NCI-H526 (cell line): ENCODE measurements at places on chromosomes 12 and 14.

DNA sequence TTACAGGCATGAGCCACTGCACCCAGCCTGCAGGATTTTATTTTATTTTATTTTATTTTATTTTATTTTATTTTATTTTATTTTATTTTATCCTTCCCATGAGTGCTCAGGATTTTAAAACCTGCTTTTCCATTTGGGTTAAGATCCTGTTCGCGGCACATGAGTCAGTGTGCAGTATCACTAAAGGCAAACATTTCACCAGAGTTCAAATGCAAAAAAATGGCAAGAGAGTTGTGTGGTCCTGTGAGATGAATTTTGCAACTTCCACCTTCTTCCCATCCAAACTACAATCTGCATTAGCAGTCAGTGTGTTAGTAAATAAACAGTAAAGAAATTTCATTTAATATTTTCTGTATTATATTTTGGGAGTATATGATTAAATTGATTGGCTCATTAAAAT lies 29.0 kb downstream of the MOAP1 start:
- no peak for DNase-seq

- DNase-seq: no peak
Observed at GRCh38 chr14:90495357-90496276, 98.8 kb downstream of the CALM1 start.

- peak; percentile 38 for DNase-seq
Observed at GRCh38 chr12:108193917-108194316, 64.8 kb downstream of the WSCD2 start.

GRCh38 chr14:104157016-104157928 lies 18.9 kb downstream of the KIF26A start:
- DNase-seq: no peak

DNA sequence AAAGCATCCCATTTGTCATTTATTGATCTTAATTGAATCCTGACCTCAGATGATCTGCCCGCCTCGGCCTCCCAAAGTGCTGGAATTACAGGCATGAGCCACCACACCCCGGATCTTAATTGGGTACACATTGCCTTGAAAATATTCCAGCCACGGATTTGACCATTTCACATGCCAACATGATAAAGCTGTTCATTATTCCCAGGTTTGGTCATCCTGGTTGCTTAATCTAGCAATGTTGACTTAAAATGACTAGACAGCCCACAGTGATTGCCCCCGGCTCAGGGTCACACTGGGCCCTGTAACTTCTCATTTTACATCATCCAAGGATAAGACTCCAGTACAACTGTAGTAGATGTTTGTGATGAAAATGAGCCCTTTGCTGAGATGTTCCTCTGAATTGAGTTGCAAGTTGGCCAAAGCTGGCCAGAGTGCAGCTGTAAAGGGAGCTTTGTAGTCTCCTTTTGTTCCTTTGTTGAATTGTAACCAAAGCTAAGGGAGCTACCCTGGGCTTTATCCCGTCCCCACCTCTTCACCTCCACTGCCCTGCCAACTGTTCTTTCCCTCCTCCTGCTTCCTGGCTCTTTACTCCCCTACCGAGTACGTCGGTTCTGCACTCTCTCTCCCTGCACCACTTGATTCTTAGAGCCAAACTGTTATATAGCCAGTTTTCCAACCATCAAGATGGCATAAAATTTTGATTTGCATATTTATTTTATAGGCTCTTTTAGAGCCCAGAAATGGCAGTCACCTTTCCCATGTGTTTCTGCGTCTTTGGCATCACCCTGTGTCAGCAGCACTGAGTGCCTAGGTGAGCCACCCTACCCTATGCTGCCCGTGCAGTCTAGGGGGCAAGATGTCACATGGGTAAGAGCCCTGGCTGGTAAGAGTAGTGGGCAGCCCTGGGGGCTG lies 141.3 kb upstream of the HIF1A start:
- no peak for DNase-seq

DNA sequence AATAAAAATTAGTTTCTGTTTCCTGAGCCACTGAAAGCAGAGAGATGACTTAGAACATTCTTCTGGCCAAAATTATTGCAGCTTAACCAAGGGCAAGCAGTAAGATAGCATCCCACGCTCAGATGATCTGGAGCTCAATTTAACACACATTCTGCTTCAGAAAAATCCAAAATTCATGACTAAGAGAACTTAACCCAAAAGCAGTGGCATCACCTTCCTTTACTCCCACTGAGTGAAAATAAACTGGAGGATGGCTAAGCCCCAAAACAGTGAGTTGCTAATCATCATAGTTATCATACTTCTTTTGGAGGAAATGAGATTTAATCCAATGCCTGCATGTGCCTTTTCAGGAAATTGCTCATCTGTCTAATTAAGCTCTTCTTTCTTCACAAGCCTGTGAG lies 195.4 kb downstream of the DUSP6 start:
- DNase-seq: no peak

DNA sequence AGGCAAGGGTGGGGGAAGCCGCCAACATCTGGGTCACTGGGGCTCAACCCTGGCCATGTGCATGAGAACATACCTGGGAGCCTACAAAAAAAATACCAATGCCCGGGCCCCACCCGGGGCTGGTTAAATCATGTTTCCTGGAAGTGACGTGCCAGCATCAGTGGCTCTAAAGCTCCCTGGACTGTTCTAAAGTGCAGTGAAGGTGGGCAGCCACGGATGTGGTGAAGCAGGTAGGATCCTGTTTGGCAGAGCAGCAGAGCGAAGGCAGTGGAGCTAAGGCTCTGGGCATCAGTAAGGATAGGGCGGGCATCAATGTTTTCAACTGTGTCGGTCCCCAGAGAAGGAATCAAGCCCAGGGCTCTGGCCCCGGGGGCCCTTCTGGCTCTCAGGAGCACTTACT lies 525 bp upstream of the GPR68 start:
- no peak for DNase-seq

- no peak for DNase-seq
Observed at GRCh38 chr14:22491683-22492621, 97.1 kb downstream of the DAD1 start.

DNA sequence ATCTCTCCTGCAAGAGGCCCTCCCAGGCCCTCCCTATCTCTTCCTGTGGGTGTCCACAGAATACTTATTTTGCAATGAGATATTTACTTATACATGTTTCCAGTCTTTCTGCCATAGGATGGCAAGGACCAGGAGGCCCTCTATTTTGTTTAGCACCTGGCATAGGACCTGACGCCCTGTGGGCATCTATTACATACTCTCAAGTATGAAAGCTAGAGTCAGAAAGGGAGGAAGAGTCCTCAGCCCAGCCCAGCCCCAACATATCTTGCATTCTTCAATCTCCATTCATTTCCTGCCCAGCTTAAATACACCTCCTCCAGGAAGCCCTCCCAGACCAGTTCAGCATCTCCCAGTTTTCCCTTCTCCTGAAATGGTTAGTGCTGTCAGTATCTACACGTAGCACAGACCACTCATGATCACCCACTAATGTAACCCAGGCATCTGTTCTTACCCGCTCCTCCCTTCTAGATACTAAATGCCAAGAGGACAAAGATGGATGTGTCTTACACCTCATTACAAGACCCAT lies 7.4 kb downstream of the FOXN4 start:
- no peak for DNase-seq

DNA sequence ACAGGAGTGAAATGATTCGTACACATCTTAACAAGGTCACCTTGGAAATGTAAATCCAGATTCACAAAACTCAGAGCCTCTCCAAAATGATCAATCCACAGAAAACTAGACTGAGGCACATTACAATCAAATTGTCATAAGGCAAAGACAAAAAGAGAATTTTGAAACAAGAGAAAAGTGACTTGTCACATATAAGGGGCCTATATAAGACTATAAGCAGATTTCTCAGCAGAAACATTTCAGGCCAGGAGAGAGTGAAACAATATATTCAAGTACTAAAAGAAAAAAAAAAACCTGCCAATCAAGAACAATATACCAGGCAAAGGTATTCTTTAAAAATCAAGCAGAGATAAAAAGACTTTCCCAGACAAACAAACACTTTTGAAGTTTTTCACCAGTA lies 429.1 kb downstream of the BCAT1 start:
- DNase-seq: no peak

- DNase-seq: no peak
Observed at GRCh38 chr12:76920172-76921099, 41.6 kb upstream of the CSRP2 start.

DNA sequence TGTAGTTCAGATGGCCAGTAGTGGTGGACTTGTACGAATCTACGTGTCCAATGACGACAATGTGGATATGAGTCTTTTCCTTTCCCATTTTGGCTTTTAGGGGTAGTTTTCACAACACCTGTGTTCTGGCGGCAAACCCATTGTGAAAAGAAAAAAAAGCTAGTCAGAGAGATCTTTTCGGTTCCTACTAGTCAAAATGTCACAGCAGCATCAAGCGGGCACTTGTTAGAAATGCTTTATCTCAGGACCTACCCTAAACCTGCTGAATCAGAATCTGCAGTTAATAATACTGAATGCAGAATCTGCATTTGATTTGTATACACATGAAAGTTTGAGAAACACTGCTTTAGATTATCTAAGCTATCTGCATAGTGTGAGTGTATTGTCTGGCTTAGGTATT lies 18.3 kb downstream of the AEBP2 start:
- no peak for DNase-seq

GRCh38 chr12:128420163-128420562 lies 153.2 kb downstream of the TMEM132C start:
- no peak for DNase-seq

GRCh38 chr12:53005215-53005985 lies 856 bp upstream of the EIF4B start:
- DNase-seq: no peak

DNA sequence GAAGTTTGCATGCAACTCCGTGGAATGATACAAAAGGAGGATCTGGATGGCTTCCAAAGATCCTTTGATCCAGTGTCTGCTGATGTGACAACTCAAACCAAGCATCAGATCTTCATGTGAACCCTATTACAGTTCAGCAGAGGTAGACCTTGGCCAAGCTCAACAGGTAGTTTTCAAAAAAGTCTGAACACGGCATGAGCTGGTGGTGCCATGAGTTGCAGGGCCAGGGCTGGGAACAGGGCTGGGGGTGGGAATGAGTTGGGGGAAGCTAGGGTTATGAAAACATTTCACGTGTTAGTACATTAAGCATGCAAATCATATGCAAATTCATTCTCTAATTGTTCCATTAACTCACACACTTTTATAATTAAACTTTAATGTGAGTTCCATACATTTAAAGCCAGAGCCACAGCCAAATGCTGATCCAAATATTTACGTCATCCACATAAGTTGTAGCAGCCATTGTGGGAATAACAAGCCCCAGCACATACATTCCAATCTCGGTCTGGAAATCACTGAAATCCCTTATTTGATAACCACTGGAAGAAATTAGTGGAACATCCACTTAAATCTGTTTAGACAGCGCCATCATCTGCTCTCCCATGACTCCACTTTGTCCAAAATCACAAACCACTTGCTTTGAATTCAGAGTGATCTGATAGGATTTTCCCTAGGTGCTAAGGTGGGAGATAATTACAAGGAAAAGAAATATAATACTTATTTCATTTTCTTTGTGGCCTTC lies 158.5 kb downstream of the APAF1 start:
- no peak for DNase-seq

DNA sequence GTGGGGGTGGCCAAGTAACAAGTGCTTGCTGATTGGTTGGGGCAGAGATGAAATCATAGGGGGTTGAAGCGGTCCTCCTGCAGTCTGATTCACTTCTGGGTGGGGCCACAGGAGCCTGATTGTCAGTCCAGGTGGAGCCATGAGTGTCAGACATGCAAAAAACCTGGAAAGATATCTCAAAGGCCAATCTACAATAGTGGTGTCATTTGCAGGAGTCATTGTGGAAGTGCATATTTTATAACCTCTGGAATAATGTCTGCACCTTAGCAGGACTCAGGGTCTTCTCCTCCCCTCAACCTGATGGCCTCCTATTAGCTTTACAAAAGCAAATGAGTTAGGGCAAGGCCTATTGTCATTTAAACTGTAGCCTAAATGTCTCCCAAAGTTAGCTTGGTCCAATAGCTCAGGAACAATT lies 241.4 kb downstream of the NUAK1 start:
- DNase-seq: no peak

GRCh38 chr12:46499226-46499625 lies 126.7 kb upstream of the SLC38A2 start:
- no peak for DNase-seq

GRCh38 chr14:34580381-34580780 lies 40.9 kb upstream of the EAPP start:
- no peak for DNase-seq

- no peak for DNase-seq
Observed at GRCh38 chr14:36503771-36504741, 16.0 kb downstream of the NKX2-1 start.

- DNase-seq: peak; percentile 84
Observed at GRCh38 chr14:70317969-70318634, 41.4 kb downstream of the COX16 start.

- no peak for DNase-seq
Observed at GRCh38 chr12:47886510-47887240, 18.1 kb downstream of the VDR start.

DNA sequence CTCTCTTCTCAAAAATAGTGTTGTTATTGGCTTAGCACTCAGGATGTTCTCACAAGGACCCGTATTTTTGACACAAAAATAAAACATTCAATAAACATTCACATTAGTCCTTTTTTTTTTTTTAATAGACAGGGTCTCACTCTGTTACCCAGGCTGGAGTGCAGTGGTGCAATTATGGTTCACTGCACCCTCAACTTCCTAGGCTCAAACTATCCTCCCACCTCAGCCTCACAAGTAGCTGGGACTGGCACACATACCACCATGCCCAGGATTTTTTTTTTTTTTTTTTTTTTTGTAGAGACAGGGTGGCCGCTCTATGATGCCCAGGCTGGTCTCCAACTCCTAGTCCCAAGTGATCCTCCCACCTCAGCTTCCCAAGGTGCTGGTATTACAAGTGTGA lies 27.0 kb downstream of the PPP1R13B start:
- DNase-seq: no peak

GRCh38 chr12:90290980-90291975 lies 582.6 kb upstream of the ATP2B1 start:
- no peak for DNase-seq

- DNase-seq: no peak
Observed at GRCh38 chr12:120835657-120836056, 68.5 kb downstream of the SPPL3 start.

DNA sequence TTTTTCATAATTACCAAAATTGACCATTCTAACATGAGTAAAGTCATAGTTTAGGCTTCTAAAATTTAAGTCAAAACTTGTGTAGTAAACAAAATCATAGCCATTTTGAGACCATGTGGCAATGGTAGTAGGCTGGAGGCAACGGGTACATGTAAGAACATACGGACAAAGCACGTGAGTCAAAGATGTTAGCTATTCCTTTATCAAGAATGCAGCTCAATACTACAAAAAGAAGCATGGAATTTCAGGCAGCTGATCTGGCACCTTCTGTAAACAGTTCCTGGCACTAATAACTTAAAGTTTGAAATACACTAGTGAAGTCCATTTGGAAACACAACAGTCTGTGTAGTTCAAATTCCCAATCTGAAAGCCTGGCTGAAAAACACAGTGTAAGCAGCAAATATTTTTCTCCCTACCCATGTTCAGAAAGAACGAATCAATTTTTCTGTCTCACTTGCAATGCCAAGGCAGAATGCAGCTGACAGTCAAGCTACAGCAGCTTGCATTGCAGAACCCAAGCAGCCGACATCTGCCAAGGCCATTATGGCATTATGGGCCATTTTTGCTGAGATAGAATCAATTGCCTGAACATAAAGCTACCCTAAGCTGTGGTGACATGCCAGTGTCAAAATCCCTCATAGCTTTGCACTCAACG lies 29.3 kb downstream of the MYF5 start:
- no peak for DNase-seq

GRCh38 chr12:26520869-26521268 lies 312.1 kb downstream of the ITPR2 start:
- no peak for DNase-seq

- peak; percentile 69 for DNase-seq
Observed at GRCh38 chr14:101707068-101707842, 54.3 kb upstream of the PPP2R5C start.
